Immature natural killer cell (primary cell): ENCODE measurements at places on chromosomes 7 and 10.

DNA sequence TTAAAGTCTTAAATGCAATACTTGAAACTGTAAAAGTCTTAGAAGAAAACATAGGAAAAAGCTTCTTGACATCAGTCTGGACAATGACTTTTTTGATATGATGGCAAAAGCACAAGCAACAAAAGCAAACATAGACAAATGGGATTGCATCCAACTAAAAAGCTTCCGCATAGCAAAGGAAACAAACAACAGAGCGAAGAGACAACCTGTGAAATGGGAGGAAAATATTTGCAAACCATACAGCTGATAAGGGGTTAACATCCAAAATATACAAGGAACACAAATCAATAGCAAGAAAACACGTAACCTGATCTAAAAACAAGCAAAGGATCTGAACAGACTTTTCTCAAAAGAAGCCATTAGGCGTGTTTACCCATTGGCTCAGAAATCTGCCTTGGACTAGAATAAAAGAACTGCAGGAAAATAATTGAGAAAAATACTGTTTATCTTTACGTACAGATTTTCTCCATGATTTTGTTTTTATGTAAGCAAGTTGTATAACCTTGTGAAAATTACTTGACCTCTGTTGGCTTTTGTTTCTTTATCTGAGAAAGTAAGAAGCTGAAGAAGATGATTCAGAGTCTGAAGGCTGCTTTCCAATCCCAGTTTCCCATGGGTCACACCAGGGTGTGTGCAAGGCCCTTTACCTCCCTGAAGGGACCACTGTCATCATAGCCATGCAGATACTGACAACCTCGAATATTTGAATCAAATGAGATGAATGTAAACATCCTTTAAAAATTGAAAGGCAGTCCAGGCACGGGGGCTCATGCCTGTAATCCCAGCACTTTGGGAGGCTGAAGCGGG, 99.1 kb upstream of the LANCL2 start:
- no peak overlapping the region for H3K27ac ChIP-seq
- no peaks in the 10 kb centered on the region for H3K36me3 ChIP-seq
- H3K27me3 ChIP-seq = peaks cover 21% of the 10 kb centered on the region
- no peak overlapping the region for H3K4me3 ChIP-seq
- H3K4me1 ChIP-seq = no peaks in the 10 kb centered on the region
- DNase-seq = no peak

DNA sequence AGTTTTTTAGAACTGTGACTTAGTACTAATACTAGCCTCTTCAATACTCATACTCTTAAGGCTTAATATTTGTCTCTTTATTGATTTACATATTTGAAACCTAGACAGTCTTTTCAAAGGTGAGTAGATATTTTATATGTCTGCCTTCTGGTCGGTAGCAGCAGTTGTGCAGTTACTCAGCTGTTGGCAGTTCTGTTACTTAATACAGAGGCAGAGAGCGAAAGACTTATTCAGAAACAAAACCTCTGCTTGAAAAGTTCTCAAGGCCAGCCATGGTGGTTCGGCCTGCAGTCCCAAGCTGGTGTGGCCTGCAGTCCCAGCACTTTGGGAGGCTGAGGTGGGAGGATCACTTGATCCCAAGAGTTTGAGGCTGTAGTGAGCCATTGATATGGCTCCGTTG, 84.2 kb downstream of the AUTS2 start:
- no peaks in the 10 kb centered on the region for H3K36me3 ChIP-seq
- no peak overlapping the region for H3K4me3 ChIP-seq
- peaks cover 47% of the 10 kb centered on the region for H3K4me1 ChIP-seq
- no peak overlapping the region for H3K27ac ChIP-seq
- H3K27me3 ChIP-seq = no peaks in the 10 kb centered on the region
- no peak for DNase-seq

DNA sequence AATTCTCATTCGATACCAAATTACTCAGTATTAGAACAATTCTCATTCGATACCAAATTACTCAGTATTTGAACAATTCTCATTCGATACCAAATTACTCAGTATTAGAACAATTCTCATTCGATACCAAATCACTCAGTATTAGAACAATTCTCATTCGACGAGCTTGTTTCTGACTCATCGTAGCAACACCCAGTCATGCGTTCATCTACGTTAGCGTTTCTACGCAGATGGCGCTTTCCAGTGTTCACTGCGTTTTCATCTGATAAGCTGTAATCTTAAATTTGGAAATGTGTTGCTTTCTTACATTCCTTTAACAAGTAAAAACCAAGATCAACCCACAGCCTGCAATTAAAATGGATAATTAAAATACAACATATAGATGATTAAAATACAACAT, 276.3 kb downstream of the ZMYND11 start:
- H3K27me3 ChIP-seq = no peaks in the 10 kb centered on the region
- H3K4me3 ChIP-seq = no peak overlapping the region
- no peaks in the 10 kb centered on the region for H3K4me1 ChIP-seq
- H3K36me3 ChIP-seq = peaks cover 9% of the 10 kb centered on the region

- H3K4me1 ChIP-seq = no peaks in the 10 kb centered on the region
- H3K4me3 ChIP-seq = no peak overlapping the region
- peaks cover 18% of the 10 kb centered on the region for H3K36me3 ChIP-seq
- H3K27me3 ChIP-seq = no peaks in the 10 kb centered on the region
- H3K27ac ChIP-seq = no peak overlapping the region
Measured at GRCh38 chr7:33388332-33388731, 259.0 kb downstream of the BBS9 start.

DNA sequence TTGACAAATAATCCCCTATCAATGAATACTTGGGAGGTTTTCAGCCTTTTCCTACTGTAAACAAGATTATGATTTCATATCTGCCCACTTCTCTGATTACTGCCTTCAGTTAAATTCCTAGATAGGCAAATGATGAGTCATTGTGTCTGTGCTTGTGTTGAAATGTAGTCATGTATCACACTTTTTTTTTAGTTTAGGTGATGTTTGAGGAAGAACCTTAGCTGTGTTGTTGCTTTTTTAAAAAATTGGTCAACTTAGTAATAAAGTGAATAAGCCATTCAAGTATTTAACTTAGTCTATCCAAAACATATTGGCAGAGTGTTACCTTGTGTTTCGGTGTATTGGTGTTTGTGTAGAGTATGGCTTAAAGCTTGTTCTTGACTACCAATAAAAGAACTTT, 60.0 kb downstream of the WAC start:
- no peaks in the 10 kb centered on the region for H3K27me3 ChIP-seq
- peak overlapping the region; percentile 23 for H3K4me3 ChIP-seq
- H3K27ac ChIP-seq = peak overlapping the region; percentile 5
- peaks cover 14% of the 10 kb centered on the region for H3K36me3 ChIP-seq

- no peaks in the 10 kb centered on the region for H3K36me3 ChIP-seq
- H3K4me1 ChIP-seq = no peaks in the 10 kb centered on the region
- no peak overlapping the region for H3K27ac ChIP-seq
- H3K4me3 ChIP-seq = no peak overlapping the region
Measured at GRCh38 chr10:34462993-34463392, 352.1 kb downstream of the PARD3 start.

GRCh38 chr7:131556053-131556908, at the start of gene PODXL:
PODXL (minus strand) TSS chr7:131556628; CDS start chr7:131556359, 269 bp downstream.
- peak within 1 kb of the TSS; percentile 75 for H3K4me3 ChIP-seq
- H3K4me1 ChIP-seq = peaks cover 16% of the 10 kb centered on the region
- H3K27me3 ChIP-seq = peaks cover 21% of the 10 kb centered on the region
- H3K27ac ChIP-seq = peak within 1 kb of the TSS; percentile 51
- no peaks in the 10 kb centered on the region for H3K36me3 ChIP-seq

DNA sequence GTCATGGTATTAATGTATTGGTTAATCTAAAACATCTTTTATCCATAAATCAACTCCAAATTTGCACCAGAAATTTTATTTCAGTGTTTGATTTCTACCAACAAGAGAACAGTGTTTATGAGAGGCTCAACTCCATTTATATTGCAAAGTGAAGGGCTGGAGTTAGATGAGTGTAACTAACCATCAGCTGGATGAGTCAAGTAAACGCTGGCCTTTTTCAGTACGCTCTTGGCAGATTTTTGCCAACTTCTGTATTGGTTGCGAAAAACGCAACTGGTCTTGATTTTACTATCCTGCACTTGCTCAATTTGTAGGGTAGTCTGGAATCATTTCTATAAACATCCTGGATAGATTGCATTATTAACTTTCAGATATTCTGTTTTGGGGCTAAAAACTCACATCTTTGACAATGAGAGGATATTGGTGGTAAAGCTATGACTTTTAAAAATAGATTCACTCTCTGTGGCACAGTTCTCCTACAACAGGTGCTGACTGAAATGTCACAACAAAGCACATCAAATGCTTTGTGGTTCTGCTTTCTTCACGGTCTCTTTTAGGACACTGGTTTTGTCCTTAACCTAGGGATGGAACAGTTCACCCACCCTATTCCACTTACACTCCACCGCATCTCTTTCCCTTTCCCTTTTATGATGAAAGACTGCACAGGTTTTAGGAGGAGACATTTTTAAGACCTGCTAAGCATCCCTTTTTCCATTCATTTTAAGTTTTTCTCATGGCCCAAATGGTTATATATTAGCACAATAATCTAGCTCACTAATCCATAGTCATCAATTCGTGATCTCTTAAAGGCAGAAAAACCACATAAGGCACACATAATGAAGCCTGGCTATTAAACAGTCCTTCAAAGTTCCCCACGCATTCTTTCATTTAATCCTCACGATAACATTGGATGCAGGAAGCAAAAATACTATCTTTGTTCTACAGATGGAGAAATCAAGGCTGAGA, 12.8 kb downstream of the CACNA2D1 start:
- H3K27me3 ChIP-seq = no peaks in the 10 kb centered on the region
- no peaks in the 10 kb centered on the region for H3K4me1 ChIP-seq
- H3K27ac ChIP-seq = no peak overlapping the region
- H3K36me3 ChIP-seq = no peaks in the 10 kb centered on the region
- no peak overlapping the region for H3K4me3 ChIP-seq

DNA sequence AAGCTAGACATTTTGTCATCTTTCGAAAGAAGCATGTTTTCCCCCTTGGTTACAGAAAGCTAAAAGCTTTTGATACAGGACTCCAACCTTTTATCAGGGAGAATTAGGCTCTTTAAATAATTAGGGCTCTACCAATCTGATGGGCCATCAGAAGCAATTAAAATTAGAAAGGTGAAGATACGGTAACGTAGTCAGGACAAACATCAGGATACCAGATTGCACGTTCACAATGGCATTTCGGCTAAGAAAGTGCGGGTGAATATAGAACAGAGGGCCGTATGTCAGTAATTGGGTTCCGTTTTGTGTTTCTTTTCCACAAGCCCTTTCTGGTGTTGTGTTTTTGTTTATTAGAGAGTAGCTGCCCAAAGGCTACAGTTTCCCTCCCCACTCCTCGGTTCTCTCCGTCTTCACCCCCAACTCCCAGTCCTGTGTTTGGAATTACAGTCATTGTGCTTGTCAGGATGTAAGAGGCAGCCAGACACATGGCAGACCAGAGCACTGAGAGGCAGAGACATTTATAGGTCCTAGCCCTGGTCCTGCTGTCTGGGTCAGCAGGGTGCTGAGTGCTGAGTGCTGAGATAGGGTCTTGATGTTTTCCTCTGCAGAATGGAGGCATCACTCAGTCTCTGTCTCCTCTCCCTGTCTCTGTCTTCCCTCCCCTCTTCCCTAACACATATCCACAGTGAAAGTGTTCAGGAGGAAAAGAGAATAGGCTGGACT, 5.5 kb downstream of the PFKP start:
- H3K27me3 ChIP-seq = no peaks in the 10 kb centered on the region
- no peaks in the 10 kb centered on the region for H3K36me3 ChIP-seq
- DNase-seq = no peak
- H3K27ac ChIP-seq = no peak overlapping the region
- peaks cover 29% of the 10 kb centered on the region for H3K4me1 ChIP-seq

DNA sequence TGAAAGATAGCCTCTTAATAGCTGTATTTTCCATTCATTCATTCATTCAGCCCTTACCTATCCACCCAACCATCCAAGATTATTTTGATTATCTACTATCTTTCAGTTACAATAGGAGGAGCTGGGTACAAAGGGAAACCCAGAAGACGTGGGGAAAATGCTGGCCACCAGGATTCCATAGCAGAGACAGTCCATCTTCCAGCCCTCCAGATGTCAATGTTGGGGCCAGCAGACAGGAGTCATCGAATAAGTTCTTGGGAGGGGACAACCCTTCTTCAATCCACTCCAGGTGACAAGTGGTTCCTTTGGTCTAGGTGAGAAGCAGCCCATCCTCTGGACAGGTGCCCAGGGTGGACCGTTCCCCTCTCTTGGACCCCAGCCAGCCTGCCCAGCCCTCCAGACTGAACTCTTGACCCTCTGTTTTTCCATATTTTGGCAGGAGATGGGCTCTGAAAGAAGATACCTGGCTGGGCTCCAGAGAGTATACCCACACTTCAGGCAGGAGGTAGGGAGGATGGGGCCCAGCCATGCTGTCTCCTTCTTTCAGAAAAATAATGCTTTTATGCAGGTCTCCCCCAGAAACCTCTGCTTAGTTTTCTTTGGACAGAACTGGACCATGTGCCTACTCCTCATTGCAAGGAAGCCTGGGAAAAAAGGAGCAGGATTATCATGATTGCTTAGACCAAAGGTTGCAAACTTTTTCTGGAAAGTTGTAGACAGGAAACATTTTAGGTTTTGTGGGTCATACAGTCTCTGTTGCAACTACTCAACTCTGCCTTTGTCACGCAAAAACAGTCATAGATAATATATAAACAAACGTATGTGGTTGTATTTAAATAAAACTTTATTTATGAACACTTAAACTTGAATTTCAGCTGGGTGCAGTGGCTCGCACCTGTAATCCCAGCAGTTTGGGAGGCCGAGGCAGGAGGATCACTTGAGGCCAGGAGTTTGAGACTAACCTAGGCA, 95.5 kb upstream of the SMNDC1 start:
- peaks cover 2% of the 10 kb centered on the region for H3K27me3 ChIP-seq
- peaks cover 10% of the 10 kb centered on the region for H3K4me1 ChIP-seq
- no peaks in the 10 kb centered on the region for H3K36me3 ChIP-seq
- DNase-seq = no peak

DNA sequence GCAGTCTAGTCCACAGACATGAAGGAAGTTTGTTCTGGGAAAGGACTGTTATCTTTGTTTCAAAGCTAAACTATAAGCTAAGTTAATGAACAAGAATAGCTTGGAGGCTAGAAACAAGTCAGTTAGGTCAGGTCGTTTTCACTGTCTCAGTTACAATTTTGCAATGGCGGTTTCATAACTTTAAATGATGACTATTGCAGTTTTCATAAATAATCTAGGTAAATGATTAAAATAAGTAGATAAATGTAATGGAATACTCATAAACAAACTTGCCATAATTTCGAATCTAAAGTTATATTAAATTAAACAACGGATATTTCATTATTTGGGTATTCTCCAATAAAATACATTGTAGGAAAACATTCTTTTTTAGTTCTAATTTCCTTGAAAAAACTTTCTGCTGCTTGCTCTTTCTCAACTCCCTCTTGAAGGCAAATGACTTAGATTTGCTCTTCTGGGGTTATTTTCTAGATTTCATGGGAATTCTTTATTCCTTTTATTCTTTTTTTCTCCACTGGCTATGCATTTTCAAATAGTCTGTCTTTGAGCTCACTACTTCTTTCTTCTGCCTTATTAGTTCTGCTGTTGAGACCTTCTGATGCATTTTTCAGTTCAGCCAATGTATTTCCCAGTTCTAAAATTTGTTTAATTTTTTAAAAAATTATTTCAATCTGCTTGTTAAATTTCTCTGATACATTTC, 103.8 kb upstream of the APBB1IP start:
- peaks cover 6% of the 10 kb centered on the region for H3K36me3 ChIP-seq
- no peak overlapping the region for H3K27ac ChIP-seq
- DNase-seq = no peak

GRCh38 chr7:106273009-106273668, 11.6 kb downstream of the NAMPT start:
- H3K27ac ChIP-seq = no peak overlapping the region
- DNase-seq = no peak
- peaks cover 10% of the 10 kb centered on the region for H3K36me3 ChIP-seq
- H3K27me3 ChIP-seq = no peaks in the 10 kb centered on the region
- H3K4me1 ChIP-seq = no peaks in the 10 kb centered on the region
- H3K4me3 ChIP-seq = no peak overlapping the region

GRCh38 chr10:1499359-1499957, 237.9 kb downstream of the ADARB2 start:
- no peaks in the 10 kb centered on the region for H3K27me3 ChIP-seq
- H3K36me3 ChIP-seq = no peaks in the 10 kb centered on the region
- H3K4me1 ChIP-seq = no peaks in the 10 kb centered on the region
- DNase-seq = no peak
